ENCODE measurements at places on chromosomes 1 and 21. TPM values are rescaled to one million over a fixed set of nuclear protein-coding genes. Genes with fewer than 3 reads are reported as not detected.

DNA sequence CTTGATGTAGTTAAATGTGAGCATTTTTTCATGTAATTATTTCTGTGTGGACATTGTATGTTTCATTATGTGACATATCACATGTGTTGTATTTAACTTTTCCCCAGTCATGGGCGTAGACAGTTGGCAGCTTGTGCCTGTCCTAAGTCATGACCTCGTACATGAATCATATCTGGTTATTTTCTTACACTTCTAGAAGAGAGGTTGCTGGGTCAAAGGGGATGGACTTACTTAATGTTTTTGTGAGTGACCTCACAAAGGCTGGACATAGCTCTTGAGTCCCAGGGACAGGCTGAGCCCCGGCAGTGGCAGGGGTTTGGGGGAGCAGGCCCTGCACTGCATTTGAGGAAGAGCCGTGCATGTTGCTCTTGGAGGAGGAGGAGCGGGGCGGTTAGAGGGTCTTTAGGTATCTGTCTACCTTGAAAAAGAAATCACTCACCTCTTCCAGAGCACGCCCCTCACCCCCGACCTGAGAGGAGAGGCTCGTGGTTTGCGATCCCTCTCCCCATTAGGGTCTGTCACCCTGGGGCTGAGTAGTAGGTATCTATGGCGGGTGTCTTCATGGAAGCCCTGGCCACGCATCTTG, 16.4 kb downstream of the IFNGR2 start:
- no peak for DNase-seq
- H3K4me3 ChIP-seq = no peak overlapping the region
- H3K4me1 ChIP-seq = peaks cover 8% of the 10 kb centered on the region
- H3K27ac ChIP-seq = peak overlapping the region; percentile 54

Gene VWA5B1
- 0.22 TPM for total RNA-seq

Gene RNPEP
- 46.4 TPM for total RNA-seq

Gene ASPM
- 56.9 TPM for total RNA-seq

Gene ZYG11B
- 13.9 TPM for total RNA-seq

Gene GNAI3
- 8.9 TPM for total RNA-seq

Gene RXFP4
- total RNA-seq = not detected

Data from activated T-cell treated with anti-CD3 and anti-CD28 coated beads, Interleukin-2, amount 50 U/mL, for 72 hours (primary cell).